ENCODE measurements at places on chromosomes 5 and 9. TPM values are rescaled to one million over a fixed set of nuclear protein-coding genes. Genes with fewer than 3 reads are reported as not detected.

DNA sequence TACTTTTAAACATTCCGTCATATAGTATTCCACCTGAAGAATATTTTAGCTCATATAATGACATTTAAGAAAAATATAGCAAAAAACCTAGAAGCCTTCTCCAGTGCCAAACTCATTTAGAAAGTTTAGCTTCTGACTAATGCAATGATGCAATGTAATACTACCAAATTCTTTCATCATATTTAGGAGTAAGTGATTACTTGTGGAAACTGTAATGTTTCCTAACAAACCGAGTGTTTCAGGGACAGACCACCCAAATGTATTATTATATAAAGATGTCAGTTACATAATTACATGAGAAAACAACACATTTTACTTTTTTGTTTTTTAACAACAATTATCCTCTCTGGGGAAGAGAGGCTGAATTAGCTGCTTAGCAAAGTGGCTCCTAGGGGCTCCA lies 316.2 kb downstream of the ARL15 start:
- no peaks in the 10 kb centered on the region for H3K4me1 ChIP-seq
- H3K4me3 ChIP-seq: no peak overlapping the region
- no peaks in the 10 kb centered on the region for H3K36me3 ChIP-seq

- no peaks in the 10 kb centered on the region for H3K36me3 ChIP-seq
- no peak for DNase-seq
- no peaks in the 10 kb centered on the region for H3K27me3 ChIP-seq
- H3K4me1 ChIP-seq: no peaks in the 10 kb centered on the region
- H3K4me3 ChIP-seq: no peak overlapping the region
Measured at GRCh38 chr9:761793-762560, 79.5 kb upstream of the DMRT1 start.

DNA sequence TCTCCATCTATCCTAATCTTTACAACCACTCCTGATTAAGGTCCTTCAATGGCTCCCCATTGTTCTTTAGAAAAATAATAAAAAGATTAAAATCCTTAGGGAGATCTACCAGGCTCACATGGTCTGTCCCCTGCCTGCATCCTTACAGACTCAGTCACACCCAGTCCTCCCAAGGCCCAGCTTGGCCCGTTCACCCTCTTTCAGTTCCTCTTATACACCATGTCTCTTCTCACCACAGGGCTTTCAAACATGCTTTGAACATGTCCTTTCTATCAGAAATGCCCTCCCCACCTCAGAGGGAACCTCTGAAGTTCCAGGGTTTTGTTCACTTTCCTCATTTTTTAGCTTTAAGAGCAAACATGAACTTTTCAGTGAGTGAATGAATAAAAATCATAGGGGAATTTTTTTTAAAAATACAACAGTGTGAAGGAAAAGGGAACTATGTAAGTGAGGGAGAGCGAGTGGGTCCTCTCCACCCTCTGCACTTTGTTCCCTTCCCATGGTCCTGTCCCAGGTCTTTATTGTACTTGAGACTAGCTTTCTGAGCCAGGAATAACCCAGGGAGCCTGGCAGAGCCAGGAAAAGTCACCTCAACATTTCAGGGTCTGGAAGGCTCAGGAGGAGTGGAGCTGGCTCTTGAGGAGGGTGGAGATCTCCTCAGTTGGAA lies 55.3 kb downstream of the TRPC7 start:
- no peaks in the 10 kb centered on the region for H3K27me3 ChIP-seq
- no peak overlapping the region for H3K4me3 ChIP-seq
- no peaks in the 10 kb centered on the region for H3K36me3 ChIP-seq
- DNase-seq: no peak
- no peaks in the 10 kb centered on the region for H3K4me1 ChIP-seq
- H3K27ac ChIP-seq: no peak overlapping the region

Gene PRLR
- total RNA-seq: 0.84 TPM
